ENCODE measurements at places on chromosomes 13 and 19.

DNA sequence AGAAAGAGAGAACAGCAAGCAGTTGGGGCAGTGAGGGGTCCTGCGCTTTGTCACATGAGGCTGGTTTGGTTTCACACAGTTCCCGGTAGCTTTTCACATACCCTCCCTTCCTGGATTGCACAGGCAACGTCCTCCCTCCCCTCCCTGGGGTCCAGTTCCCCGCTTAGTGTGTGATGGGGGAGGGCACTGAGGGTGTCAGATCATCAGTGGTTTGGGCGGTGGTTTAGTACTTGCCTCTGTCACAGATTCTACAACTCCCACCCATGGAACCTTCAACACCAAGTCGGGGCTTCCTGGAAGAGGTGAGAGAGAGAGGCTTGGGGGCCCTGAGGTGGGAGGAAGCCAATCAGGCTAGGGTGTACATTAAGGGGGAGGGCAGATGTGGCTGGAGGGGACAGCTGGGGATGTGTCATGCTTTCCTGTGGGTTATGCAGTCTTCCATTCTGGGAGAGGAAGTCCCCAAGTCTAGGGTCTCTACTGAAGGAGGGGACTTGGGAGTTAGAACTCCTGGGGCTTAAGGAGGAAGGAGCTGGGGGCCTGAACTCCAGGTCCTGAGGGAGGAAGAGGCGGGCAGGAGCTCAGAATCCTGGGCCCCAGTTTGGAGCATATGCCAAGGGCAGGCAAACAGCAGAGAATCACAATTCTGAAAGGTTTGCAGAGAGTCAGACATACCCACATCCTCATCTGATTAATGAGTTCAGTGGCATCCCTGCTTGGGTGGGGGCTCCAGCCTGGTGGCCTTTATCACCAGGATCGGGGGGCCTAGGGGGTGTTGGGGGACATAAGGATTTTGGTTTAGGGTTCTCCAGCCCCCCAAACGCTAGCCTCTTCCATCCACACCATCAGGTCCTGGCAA, at the start of gene NKG7:
Gene NKG7, minus strand, starts transcription at position 6 of the 856 bp plus-strand sequence. CDS start 119 bp downstream, outside the sequence.
- H3K27me3 ChIP-seq = no peaks in the 10 kb centered on the region
- no peak for DNase-seq
- H3K4me1 ChIP-seq = peaks cover 4% of the 10 kb centered on the region
- no peaks in the 10 kb centered on the region for H3K36me3 ChIP-seq

- H3K36me3 ChIP-seq = no peaks in the 10 kb centered on the region
- H3K4me3 ChIP-seq = peak within 1 kb of the TSS; percentile 44
Observed at GRCh38 chr19:45340232-45340898, at the start of gene KLC3. Gene KLC3, plus strand, starts transcription at chr19:45340750. Its CDS starts 4,792 bp downstream, at chr19:45345542.

DNA sequence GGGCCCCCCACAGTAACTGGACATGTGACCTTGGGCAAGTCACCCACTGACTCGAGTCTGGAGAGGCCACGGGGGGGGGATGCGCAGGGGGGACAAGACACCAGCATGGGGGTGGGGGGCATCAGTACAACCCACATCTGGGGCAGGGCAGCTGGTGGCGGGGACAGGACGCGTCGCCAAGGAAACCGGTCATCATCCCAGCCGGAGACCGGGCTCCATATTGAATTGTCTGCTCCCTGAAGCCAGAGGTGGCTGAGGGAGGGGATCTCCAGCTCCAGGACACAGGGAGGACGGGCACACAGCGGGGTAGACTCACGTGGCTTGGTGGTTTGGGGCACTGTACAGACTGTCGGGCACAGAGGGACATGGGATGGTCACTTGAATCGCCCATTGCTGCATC, 11.4 kb downstream of the ONECUT3 start:
- no peak for DNase-seq
- H3K27ac ChIP-seq = no peak overlapping the region
- no peak overlapping the region for H3K4me3 ChIP-seq
- no peaks in the 10 kb centered on the region for H3K36me3 ChIP-seq

- no peaks in the 10 kb centered on the region for H3K4me1 ChIP-seq
- H3K36me3 ChIP-seq = peaks cover 2% of the 10 kb centered on the region
- DNase-seq = no peak
- no peaks in the 10 kb centered on the region for H3K27me3 ChIP-seq
Observed at GRCh38 chr13:75319254-75319653, 162.7 kb downstream of the TBC1D4 start.

Measured in cardiac muscle cell (in vitro differentiated cells and primary cell).